ENCODE measurements at places on chromosomes 16 and 17.

DNA sequence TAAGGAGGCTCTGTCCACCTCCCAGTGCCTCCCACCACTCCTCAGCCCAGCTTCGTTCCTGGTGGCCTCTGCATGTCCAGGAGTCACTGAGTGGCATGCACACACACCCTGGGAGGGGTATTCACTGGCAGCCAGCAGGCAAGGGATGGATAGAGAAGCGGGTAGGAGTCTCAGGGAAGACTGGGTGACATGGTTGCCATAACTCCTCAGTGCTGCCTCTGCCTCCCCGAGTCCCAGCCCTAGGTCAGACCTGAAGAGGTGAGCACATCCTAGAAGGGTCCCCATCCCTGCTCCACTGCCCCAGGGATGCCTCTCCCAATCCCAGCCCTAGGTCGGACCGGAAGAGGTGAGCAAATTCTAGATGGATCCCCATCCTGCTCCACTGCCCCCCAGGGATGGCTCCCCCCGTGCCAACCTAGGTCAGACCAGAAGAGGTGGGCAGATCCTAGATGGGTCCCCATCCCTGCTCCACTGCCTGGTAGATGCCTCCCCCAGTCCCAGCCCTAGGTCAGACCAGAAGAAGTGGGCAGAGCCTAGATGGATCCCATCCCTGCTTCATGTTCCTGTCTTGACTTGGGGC is 197.0 kb downstream of the IRF8 start:
- DNase-seq: no peak

DNA sequence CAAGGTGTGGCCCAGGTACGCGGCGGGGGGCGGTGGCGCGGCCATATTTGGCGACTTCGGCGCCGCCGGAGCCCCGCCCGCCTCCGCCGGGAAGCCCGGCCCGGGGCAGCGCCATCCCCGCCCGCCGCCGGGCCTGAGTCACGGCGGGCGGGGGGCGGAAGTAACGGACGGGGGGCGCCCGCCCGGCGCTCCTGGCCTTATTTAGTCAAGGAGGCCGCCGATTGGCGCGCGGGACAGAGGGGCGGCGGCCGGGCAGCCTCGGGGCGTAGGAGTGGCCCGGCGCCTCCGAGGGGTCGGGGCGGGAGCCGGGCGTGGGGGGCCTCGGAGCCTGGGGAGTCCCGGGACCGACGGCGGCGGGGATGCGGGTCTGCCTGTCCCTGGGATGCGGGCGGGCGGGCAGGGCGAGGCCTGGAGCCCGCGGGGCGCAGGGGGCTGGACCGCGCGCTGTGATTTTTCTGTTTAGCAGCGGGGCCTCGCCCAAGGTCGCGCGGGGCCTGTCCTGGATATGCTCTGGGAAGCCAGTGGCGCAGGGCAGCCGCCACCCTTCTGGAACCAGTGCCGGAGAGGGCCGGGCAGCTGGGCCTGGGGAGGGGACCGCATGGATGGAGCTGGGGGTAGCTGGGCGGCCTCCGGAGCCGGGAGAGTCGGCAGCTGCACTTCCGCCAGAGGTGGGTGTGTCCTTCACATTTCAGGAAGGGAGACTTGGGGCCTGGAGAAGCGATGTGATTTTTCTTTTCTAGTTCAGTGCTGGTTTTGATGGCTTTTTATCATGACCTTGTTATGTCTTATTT is 2.3 kb upstream of the ACTG1 start:
- DNase-seq: peak; percentile 78

DNA sequence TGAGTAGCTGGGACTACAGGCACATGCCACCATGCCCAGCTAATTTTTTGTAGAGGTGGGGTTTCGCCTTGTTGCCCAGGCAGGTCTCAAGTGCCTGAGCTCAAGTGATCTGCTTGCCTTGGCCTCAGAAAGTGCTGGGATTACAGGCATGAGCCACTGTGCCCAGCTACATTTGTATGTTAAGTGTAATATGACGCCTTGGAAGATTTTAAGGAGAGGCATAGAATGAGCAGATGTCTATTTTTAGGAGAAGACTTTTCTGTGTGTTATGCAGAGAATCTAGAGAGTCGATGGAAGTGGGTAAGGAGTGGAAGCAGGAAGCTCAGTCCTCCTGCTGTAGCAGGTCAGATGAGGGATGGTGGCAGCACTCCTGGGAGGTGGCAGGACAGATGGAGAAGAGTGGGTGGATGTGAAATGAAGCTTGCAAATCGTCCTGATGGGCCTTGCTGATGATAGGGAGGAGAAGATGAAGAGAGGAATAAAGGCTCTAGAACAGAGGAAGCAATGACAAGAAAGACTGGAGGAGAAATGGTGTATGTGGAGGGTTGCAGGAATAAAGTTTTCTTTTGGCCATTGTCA is 125.3 kb downstream of the SHISA6 start:
- DNase-seq: no peak

GRCh38 chr17:80569924-80570323 is 25.3 kb downstream of the RPTOR start:
- no peak for DNase-seq

- no peak for DNase-seq
Measured at GRCh38 chr17:1907909-1908698, 78.3 kb downstream of the RPA1 start.

DNA sequence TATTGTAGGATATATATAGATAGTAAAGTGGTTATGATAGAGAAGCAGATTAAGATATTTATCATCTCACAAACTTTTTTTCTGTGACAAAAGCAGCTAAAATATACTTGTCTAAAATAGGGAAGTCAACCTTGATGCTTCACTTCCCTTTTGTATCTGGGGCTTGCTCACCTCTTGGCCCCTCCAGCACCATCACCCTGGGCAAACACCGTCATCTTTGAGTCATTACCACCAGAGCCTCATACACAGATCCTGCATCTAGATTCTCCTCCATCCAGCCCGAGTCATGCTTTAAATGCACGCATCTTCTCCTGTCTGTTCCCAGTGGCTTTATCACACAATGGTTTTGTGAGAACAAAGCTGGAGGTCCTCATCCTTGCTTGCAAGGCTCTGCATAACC is 1062.7 kb upstream of the EEF2KMT start:
- no peak for DNase-seq

DNA sequence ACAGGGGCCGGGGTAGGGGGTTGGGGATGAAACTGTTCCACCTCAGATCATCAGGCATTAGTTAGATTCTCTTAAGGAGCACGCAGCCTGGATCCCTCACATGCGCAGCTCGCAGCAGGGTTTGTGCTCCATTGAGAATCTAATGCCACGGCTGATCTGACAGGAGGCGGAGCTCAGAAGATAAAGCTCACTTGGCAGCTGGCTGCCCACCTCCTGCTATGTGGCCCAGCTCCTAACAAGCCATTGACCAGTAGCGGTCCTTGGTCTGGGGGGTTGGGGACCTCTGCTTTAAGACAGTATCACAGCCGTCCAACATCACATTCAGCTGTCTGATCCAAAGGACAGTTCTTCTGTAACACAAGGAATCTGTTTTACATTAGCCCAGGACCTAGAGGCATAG is 62.5 kb downstream of the SLC39A11 start:
- DNase-seq: no peak

DNA sequence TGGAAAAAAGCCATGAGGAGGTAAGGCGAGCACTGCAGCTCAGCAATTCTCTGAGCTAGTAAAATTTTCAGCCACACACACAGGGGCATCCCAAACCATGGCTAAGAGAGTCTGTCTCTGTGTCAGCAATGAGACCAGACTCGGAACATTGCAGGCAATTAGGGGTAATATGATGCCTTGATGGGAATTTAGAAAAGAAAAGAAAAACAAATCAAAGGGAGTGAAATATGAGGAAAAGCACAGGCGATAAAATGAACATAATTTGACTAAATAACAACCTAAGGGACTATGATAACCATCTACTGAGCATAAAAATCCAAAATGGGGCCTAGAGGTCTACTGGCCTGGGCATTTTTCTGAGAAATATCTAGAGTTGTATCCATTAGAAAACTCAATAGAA is 546.0 kb upstream of the PSMD7 start:
- peak; percentile 84 for DNase-seq

- no peak for DNase-seq
Measured at GRCh38 chr17:28827672-28828071, 14.9 kb downstream of the FAM222B start.

DNA sequence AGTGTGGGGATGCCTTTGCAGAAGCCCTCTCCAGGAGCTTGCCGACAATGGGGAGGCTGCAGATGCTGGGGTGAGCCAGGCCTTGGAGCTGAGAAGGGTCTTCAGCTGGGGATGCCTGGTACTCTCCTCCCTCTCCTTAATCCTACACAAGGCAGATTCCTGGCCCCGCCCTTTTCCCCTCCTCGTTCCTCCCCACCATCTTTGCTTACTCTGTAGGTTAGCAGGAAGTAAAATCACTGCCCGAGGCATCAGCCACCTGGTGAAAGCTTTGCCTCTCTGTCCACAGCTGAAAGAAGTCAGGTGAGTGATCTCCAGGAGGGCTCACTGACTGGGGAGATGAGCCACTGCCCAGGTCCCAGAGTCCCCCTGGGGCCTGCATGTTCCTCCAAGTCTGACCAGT is 38.7 kb downstream of the NLRC5 start:
- no peak for DNase-seq

- no peak for DNase-seq
Measured at GRCh38 chr17:44398692-44399691, 9.5 kb upstream of the ITGA2B start.

DNA sequence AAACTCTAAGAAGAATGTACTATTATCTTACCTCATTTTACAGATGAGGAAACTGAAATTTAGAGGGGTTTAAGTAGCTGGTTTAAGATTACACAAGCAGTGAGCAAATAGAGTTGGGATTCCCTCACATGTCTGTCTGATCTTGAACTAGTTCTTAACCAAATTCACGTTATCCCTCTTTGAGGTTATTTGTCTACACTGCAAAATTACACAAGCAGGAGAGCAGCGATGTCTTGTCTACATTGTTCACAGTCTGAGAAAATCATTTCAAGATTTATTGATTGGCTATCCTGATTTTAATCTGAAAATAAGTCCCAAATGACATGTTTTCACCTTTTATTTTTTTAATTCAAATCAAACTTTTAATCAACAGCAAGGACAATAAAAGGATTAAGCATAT is 56.9 kb downstream of the SOX9 start:
- DNase-seq: no peak

GRCh38 chr17:28948342-28948741 is 3.0 kb downstream of the PHF12 start:
- DNase-seq: no peak

- DNase-seq: no peak
Measured at GRCh38 chr16:85539629-85540291, 73.4 kb upstream of the GSE1 start.

- DNase-seq: no peak
Measured at GRCh38 chr17:6366221-6366666, 68.7 kb downstream of the AIPL1 start.

DNA sequence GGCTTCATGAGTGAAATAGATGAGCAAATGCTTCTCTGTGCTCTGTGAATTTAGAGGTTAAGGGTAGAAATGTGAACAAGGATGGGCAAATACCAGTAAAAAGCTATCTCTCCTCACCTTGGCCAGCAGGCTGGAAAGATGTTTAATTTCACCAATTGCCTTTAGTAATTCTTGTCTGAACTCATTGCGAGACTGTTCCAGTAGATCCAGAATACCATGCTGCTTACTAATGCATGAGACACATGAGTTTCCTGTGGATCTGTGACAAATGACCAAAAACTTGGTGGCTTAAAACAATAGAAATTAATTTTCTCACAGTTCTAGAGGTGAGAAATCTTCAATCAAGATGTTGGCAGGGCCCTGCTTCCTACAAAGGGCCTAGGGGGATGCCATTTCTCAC is 9.3 kb upstream of the ZNF624 start:
- no peak for DNase-seq

DNA sequence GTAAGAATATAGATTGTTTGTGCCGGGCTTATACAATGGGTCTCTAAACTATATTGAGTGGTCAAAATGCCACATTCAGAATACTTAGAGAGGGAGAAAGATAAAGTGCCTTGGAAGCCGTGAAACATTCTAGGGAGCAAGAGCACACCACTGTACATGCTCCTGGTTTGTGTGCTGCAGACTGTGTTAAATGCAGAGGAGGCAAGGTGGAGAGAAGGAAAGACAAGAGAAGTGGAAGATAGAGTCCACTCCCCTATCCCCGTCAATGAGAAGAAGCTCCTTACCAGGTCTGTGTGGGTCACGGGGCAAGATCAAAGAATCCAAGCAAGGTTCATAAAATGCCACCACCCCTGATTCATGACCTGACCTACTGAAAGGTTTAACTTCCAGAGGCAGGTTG is 267.1 kb upstream of the TBX2 start:
- DNase-seq: no peak

DNA sequence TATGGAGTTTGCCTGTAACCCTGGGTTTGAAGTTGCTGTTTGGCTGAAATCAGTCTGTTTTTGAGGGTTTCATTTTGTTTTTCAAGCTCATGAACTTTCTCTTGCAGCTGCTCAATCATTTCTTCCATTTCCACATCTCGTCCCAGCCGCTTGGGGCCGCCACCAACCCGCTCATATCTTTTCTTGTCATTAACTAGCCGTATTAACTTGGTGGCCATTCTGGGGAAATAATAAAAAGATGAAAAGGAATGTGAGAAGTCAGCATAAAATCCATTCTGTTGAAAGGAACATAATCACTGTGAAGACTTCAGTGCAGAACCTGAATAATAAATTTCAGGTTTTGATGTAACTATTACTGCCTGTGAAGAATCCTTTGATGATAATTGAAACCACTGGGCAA is 11.5 kb downstream of the RPGRIP1L start:
- DNase-seq: no peak

DNA sequence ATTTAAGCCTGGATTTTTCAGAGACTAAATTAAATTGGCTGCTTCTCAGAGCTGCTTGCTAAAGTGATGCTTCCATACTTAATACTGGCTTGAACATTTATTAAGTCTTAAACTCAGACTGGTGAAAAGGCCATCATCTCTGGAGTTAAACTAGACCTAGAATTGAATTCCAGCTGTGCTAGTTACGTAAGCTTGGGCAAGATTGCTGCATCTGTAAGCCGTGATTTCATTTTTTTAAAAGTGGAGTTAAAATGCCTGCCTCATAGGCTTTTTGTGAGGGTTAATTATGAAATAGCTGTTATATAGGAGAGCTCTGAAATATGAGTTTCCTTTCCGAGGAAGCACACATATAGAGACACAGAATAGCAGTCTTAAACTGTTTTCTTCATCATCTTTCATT is 84.7 kb downstream of the VAT1L start:
- no peak for DNase-seq

- DNase-seq: no peak
Measured at GRCh38 chr17:34393401-34393800, 30.4 kb upstream of the CCL1 start.

- no peak for DNase-seq
Measured at GRCh38 chr16:29808219-29808900, 2.0 kb downstream of the MAZ start.

GRCh38 chr16:68893710-68894705 is 50.7 kb downstream of the TANGO6 start:
- DNase-seq: no peak

DNA sequence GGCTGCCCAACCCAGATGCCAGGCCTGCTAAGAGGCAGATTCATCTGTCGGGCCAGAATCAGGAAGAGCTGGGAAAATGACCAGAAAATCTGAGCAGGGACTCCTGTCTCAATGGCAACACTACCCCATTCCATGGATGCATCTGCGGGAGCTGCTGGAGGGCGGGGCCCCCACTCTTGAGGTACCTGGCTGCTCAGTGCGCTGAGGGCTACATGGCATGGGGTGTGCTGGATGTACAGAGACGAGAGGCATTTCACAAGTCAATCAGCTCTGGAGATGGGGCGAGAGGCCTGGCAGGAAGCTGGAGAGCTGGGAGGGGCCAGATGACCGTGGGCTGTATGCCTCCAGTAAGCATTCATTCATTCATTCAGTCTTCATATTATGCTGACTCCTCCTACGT is 6.4 kb downstream of the SDK2 start:
- DNase-seq: no peak
